ENCODE measurements at places on chromosomes 12 and 14.
A peak's percentile ranks its signal among the peaks of the same experiment; 100 is the strongest.

DNA sequence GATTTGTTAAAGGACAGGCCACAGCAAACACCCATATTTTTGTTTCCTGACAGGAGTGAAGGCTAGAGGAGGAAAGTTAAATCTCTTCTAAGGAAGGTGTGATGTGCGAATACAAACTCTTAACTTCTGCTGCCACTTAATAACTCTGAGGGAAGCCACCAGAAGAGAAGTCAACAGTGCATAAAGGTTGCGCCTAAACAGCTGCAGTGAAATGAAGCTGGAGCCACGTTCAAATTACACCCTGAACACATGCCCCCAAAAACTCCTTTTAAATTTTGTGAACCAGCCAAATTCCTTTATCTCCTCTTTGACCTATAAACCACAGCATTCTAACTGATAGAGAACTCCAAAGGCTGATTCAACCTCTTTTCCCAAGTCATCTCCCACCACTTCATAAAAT is 22.4 kb downstream of the DENND5B start:
- H3K4me1 ChIP-seq, result no peaks in the 10 kb centered on the region
- no peak overlapping the region for H3K27ac ChIP-seq
- DNase-seq, result no peak
- H3K27me3 ChIP-seq, result peaks cover 27% of the 10 kb centered on the region
- H3K36me3 ChIP-seq, result no peaks in the 10 kb centered on the region

DNA sequence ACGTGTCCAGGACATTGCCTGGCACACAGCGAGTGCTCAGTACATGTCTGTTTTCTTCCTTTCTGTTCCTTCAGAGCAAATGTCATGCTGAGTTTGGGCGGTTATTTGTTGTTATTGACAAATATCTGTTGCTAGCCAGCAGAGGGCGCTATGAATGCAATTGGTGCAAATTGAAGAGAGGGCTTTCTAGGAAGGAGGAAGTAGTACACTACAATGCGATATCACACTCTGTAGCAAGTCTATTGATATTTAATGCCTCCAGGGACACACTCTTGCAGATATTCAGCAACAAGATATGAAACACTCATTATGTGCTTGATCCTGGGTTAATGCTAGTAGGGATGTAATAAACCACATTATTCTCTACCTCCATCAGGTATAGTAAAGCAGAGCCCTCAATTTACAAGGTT is 267.3 kb upstream of the SRRM4 start:
- no peaks in the 10 kb centered on the region for H3K27me3 ChIP-seq
- no peaks in the 10 kb centered on the region for H3K4me1 ChIP-seq
- no peaks in the 10 kb centered on the region for H3K36me3 ChIP-seq
- DNase-seq, result no peak
- H3K27ac ChIP-seq, result no peak overlapping the region

DNA sequence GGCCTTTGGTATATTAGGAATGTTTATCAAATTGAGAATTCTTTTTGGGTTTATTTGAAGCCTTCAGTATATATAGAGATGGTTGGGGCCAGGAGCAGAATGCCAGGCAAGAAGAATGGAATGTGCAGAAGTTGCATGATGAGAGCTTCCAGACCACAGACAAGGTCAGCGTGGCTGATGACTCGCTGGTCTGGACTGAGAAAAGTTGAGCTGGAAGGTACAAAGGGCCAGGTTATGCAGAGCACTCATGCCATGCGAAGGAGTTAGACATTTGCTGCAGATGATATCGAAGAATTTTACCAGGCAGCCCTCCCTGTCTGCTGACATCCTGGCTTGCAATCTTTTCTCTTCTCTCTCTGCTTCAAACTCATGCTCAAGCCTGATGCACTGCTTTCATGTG is 196.2 kb upstream of the ARHGAP5 start:
- peaks cover 10% of the 10 kb centered on the region for H3K27me3 ChIP-seq
- peaks cover under 1% of the 10 kb centered on the region for H3K4me1 ChIP-seq
- no peak overlapping the region for H3K4me3 ChIP-seq
- no peak overlapping the region for H3K27ac ChIP-seq

DNA sequence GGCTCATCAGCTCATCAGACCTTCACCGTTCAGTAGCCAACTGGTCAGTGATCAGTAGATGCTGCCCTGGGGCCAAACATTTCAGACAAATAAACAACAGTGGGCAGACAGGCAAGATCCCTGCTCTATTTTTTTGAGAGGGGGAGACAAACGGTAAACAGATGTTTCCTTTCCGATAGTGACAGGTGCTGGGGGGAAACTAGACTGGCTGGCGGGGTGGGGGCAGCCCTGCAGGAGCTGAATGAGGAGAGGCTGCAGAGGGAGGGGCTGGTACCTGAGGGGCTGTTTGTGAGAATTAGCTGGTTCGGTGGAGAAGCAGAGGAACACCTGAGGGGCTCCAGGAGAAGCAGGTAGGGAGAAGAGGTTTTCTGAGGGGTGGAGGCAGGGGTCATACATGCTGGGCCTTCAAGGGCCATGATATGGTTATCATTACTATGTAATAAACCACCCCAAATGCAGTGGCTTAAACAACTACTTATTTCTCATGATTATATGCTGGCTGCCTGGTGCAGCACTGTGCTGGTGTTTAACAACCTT is 8.2 kb upstream of the GOLGA3 start:
- no peak for DNase-seq
- peak overlapping the region; percentile 71 for H3K4me3 ChIP-seq

- no peak overlapping the region for H3K4me3 ChIP-seq
- peaks cover 18% of the 10 kb centered on the region for H3K4me1 ChIP-seq
- DNase-seq, result no peak
- peaks cover 65% of the 10 kb centered on the region for H3K27me3 ChIP-seq
- H3K27ac ChIP-seq, result no peak overlapping the region
- H3K36me3 ChIP-seq, result peaks cover 3% of the 10 kb centered on the region
Measured at GRCh38 chr12:57630891-57631433, 2.0 kb downstream of the B4GALNT1 start.

- peaks cover 14% of the 10 kb centered on the region for H3K4me1 ChIP-seq
- H3K27me3 ChIP-seq, result peaks cover 56% of the 10 kb centered on the region
- H3K4me3 ChIP-seq, result no peak overlapping the region
- H3K36me3 ChIP-seq, result peaks cover 4% of the 10 kb centered on the region
- no peak for DNase-seq
- no peak overlapping the region for H3K27ac ChIP-seq
Measured at GRCh38 chr14:64658201-64658600, 46.0 kb upstream of the PLEKHG3 start.

- H3K4me3 ChIP-seq, result peak overlapping the region; percentile 8
- H3K4me1 ChIP-seq, result peaks cover 17% of the 10 kb centered on the region
- no peak for DNase-seq
- H3K36me3 ChIP-seq, result no peaks in the 10 kb centered on the region
Measured at GRCh38 chr14:52413729-52414408, 99.8 kb downstream of the PTGER2 start.

DNA sequence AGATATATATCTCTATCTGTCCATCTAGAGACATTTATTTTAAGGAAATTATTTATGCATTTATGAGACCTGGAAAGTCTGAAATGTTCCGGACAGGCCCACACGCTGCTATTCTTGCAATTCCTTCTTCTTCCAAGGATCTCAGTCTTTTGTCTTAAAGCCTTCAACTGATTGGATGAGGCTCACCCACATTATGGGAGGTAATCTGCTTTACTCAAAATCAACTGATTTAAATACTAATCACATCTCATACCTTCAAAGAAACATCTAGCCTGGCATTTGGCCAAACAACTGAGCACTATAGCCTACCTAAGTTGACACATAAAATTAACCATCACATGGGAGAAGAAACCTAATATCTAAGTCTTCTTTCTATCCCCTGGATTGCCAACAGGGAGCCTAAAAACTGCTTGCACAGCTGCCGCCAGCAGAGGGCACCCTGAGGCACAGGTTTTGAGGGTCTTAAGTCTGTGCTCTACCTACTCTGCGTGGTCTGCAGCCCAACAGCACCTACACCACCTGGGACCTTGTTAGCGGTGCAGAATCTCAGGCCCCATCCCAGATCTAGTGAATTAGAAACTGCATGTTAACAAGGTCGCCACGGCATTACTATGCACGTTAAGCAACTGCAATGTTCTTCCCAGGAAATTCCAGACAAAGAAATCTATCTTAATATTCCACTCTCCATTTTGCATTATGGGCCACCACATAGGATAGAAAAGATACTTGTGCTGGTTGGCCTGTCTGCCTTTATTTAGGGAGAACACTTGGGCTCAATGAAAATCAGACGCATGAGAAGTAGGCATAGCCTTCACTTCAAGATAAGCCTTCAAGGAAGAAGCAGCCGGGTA is 249.7 kb downstream of the FOXG1 start:
- no peak overlapping the region for H3K27ac ChIP-seq
- DNase-seq, result no peak
- H3K27me3 ChIP-seq, result no peaks in the 10 kb centered on the region

- no peaks in the 10 kb centered on the region for H3K36me3 ChIP-seq
- no peak overlapping the region for H3K4me3 ChIP-seq
- H3K27me3 ChIP-seq, result peaks cover 5% of the 10 kb centered on the region
- no peak overlapping the region for H3K27ac ChIP-seq
- DNase-seq, result no peak
Measured at GRCh38 chr12:41683513-41684240, 461.0 kb downstream of the GXYLT1 start.

GRCh38 chr14:65961004-65961403 is 525.2 kb upstream of the CCDC196 start:
- H3K27me3 ChIP-seq, result peaks cover 4% of the 10 kb centered on the region
- no peaks in the 10 kb centered on the region for H3K36me3 ChIP-seq
- H3K4me3 ChIP-seq, result no peak overlapping the region
- H3K4me1 ChIP-seq, result peaks cover 21% of the 10 kb centered on the region
- peak; percentile 42 for DNase-seq

DNA sequence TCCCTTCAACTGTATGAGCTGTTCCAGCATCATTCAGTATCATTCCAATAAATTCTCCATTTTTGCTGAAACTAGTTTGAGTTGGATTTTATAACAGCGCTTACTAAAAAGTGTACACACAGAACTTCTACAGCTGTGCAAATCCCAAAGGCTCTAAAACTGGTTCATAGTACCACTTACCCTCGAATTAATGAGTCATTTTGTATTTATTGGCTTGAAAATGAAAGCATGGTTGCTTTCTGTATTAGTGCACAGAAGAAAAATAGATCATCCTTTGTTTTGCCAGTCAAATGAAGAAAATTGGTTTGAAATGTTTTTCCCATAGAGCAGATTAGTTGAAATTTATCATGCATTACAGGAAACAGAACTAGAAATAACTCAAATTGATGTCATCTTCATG is 268.3 kb upstream of the CPNE8 start:
- H3K27ac ChIP-seq, result no peak overlapping the region
- H3K4me3 ChIP-seq, result no peak overlapping the region
- DNase-seq, result no peak
- H3K4me1 ChIP-seq, result no peaks in the 10 kb centered on the region

DNA sequence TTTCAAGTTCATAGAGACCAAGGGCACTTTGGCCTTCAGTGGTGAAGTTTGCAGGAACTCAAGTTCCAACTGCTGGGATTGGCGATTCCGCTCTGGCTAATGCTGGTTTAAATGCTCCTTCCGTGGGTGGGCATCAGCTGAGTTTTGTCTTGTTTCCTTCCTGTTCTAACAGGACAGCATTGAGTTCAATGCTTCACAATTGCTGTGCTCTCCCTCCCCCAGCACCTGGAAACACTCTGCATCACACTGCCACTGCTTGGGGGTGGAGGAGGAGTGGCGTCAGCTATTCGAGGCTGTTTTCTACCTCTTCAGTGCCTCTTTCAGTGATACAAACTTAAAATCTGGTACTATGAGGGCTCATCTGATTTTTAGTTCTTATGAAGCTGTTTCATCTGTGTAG is 634.9 kb downstream of the FSCB start:
- no peak overlapping the region for H3K4me3 ChIP-seq
- H3K27me3 ChIP-seq, result no peaks in the 10 kb centered on the region
- no peak overlapping the region for H3K27ac ChIP-seq
- no peaks in the 10 kb centered on the region for H3K36me3 ChIP-seq

GRCh38 chr12:129486931-129487330 is 416.9 kb downstream of the TMEM132D start:
- H3K4me3 ChIP-seq, result no peak overlapping the region
- no peaks in the 10 kb centered on the region for H3K4me1 ChIP-seq
- H3K27me3 ChIP-seq, result no peaks in the 10 kb centered on the region
- H3K27ac ChIP-seq, result no peak overlapping the region
- no peaks in the 10 kb centered on the region for H3K36me3 ChIP-seq
- no peak for DNase-seq

- H3K4me3 ChIP-seq, result no peak overlapping the region
- peaks cover 4% of the 10 kb centered on the region for H3K36me3 ChIP-seq
- peaks cover 9% of the 10 kb centered on the region for H3K27me3 ChIP-seq
- H3K27ac ChIP-seq, result no peak overlapping the region
- peaks cover 3% of the 10 kb centered on the region for H3K4me1 ChIP-seq
Measured at GRCh38 chr12:95191060-95191696, 26.1 kb downstream of the FGD6 start.

DNA sequence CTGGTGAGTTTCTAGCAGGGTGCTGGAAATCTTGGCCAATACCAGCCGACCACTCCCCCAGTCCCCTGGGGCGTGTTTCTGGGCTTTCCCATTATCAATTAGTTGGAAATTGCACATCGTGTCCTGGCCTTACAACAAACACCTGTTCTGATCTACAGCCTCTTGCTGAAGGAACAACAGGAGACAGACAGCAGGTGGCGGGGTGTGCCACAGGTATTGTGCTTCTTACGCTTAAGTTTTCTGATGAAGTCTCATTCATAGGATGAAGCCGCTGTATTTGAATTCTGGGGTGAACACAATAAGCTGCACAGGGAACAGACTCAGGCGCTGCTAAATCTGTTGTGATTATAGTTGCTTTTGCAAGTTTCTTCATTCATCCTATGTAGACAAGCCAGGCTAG is 703 bp downstream of the HIGD1C start:
- no peak overlapping the region for H3K27ac ChIP-seq
- no peaks in the 10 kb centered on the region for H3K36me3 ChIP-seq
- H3K4me3 ChIP-seq, result no peak overlapping the region
- peaks cover 2% of the 10 kb centered on the region for H3K4me1 ChIP-seq

- no peaks in the 10 kb centered on the region for H3K36me3 ChIP-seq
- H3K27ac ChIP-seq, result no peak overlapping the region
- no peak for DNase-seq
- H3K4me1 ChIP-seq, result peaks cover 3% of the 10 kb centered on the region
- H3K4me3 ChIP-seq, result no peak overlapping the region
Measured at GRCh38 chr12:88202500-88202899, 60.4 kb downstream of the TMTC3 start.

DNA sequence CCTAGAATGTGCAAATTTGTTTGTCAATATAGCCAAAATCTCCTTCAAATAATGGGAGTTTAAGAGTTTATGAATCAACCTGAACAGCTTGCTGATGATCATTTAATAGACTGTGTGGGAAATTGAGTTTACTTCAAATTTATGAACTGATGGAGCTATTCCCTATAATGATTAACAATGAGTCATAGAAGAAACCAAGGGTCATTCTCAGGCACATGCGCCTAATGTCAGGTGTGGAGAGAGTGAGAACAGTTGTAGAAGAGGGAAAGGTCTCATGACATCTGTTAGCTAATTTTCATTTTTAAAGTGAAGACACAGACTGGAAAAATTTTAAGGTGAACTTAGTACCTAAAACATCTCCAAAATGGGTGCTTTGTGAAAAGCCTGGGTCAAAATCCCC is 191.8 kb downstream of the BMP4 start:
- no peaks in the 10 kb centered on the region for H3K27me3 ChIP-seq
- H3K27ac ChIP-seq, result no peak overlapping the region
- DNase-seq, result no peak
- no peak overlapping the region for H3K4me3 ChIP-seq
